ENCODE measurements at places on chromosomes 6 and 20.

DNA sequence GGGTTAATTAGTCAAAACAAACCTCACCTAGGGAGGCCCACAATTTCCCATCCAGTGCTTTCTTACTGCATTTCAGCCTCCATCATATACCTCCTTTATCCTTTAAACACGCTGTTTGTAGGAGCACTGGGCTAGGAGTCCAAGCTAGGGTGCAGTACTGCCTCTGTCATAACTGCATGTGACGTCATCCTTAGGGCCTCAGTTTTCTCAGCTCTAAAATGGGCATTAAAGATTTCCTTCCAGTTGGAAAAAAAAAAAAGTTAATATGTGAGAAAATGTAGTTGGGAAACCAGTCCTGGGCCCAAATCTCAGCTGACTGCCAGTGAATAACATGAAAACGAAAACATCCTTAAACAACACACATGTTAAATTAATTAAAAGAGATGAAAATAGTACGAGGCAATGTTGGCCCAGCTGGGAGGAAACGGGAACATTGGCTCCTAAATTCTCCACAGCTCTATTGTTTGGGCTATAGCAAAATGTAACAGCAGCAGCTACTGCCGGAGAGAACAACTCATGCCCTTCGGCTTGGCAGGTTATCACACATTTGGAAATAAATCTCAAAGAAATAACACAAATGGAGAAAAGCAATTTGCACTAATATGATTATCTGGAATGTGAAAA is 79.9 kb upstream of the CCDC167 start:
- DNase-seq, result no peak

GRCh38 chr20:38165089-38165965 is at the start of gene TGM2:
Gene TGM2 (minus strand): TSS chr20:38165270. CDS start chr20:38165198, 72 bp downstream.
- DNase-seq, result peak; percentile 44

DNA sequence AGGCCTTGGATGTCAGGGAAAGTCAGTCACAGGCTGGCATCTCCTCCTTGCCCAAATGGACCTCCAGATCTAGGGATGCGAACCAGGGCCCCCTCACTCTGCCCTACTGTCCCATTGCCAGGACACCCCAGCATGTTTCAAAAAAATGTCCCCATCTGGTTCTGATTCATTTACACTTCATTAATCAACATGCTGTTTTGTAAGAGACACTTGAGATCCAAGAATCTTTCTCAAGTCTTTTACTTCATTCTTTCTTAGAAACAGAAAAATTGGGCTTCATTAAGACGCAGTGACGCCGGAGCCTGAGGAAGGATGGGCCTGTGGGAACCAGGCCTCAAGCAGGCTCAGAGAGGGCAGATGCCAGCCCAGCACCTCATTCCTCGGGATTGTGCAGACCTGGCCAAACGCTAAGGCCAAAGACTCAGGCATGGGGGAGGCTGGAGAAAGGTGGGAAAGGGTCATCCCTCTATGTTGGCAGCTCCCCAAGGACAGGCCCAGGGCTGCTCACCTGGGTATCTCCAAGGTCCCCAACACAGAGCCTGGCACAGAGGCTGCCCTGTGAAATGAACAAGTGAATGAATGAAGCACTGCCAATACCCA is 3.8 kb downstream of the RSPO4 start:
- no peak for DNase-seq

- no peak for DNase-seq
Observed at GRCh38 chr20:25408170-25408547, 686 bp downstream of the GINS1 start.

DNA sequence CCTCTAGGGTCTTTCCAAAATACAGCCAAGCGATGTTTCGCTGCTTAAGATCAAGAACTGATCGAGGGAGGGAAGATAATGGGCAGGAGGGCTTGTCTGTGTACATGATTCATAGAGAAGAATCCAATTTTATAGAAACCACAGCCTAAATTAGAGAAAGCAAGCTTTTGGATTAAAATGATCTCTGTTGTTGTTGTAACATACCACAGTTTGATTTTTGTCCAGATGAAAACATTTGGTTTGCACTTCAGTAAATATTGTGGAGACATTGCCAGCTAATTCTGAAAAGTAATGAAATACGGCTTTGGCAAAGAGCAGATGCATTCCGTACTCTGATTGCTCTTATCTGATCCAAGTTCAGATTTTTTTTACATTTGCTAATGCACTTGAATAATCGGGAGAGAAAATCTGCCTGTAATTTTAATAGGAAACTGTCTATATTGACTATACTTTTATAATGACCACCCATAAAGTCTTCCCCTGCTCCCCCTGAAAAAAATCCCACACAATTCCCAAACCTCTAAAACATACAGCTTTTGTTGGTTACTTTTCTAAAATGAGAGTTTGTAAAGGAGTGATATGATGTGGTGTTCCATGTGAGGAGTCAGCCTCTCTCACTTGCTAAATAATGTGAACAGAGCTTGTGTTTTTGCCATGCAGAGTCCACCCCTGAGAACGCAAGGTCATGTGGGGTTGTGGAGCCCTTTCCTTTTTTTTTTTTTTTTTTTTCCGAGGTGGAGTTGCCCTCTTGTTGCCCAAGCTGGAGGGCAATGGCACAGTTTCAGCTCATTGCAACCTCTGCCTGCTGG is 199.9 kb downstream of the DTNBP1 start:
- DNase-seq, result no peak

- DNase-seq, result no peak
Observed at GRCh38 chr6:52015953-52016352, 71.5 kb downstream of the PKHD1 start.

DNA sequence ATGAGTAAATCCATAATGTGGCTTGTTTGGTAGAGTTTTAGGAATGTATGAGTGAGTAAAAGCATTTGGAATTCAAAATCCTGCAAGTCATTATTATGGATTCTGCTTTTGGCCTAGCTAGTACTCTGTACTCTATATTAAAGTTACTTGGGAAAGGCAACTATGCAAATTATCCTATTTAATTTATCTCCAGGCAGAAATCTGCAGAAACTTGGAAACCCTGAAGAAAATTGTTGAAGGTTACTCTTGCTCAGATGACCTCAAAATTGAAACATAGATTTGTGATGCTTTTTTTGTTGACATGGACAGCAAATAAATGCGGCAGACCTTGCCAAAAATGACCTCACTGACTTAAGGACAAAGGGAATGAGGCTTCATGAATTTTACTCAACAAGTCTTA is 477.1 kb upstream of the EYS start:
- DNase-seq, result no peak

Data from cerebellar cortex (tissue), 1 donor.